ENCODE measurements at places on chromosomes 2 and 18. TPM values are rescaled to one million over a fixed set of nuclear protein-coding genes. Genes with fewer than 3 reads are reported as not detected.
A peak's percentile ranks its signal among the peaks of the same experiment; 100 is the strongest.

GRCh38 chr18:56568986-56569385, 69.4 kb downstream of the TXNL1 start:
- no peak overlapping the region for H3K4me3 ChIP-seq
- no peak for DNase-seq
- no peaks in the 10 kb centered on the region for H3K27me3 ChIP-seq

DNA sequence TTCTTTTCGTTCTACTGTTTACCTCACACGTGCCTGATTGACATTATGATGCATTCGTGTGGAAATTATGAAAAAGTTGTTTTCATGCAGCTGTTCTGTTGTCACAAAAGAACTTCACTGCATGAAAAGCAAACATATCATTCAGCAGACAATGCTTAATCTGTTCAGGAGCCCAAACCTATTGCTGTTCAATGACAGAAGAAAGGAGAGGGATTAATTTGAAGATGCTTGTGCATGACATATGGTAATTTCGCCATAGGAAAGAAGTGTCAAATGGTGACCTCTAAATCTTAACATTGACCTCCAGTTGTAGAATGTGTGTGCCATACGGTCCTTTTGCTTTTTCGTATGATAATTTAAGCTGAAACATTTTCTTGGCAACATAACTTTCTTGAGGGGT, 124.5 kb downstream of the WDR7 start:
- no peaks in the 10 kb centered on the region for H3K36me3 ChIP-seq
- no peak for DNase-seq

DNA sequence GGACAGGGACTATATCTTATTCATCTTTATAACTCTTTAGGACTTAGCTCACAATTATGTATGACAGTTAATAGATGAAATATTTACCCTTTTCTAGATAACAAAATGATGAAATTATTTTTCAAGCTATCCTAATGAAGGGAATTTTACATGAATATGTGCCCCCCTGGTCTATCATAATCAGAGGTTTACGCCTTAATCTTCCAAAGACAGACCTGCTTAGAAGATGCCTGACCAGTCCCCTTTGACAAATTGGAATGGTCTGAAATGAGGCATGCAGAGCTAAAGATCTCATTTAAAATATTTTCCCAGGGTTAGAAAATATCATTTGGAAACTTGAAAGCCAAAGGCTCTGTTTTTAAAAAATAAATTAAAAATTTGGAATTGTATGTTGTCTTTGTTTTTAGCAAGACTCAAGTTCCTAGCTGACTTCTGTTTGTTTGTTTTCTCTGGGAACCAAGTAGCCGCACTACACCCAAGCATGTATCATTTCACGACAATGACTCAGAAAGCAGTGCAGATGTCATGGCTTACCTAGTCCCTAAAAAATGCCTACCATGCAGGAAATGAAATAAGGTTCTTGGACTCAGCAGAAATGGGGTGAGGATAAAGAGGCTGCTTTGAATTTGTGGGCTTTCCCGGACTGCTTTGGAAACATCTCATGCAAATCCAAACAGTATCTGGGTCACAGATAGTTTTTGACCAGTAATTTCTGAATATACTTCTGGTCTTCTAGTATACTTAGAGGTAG, 162.1 kb downstream of the ZEB2 start:
- no peak overlapping the region for H3K27ac ChIP-seq
- no peak overlapping the region for H3K4me3 ChIP-seq
- no peaks in the 10 kb centered on the region for H3K27me3 ChIP-seq
- no peak for DNase-seq

Gene UGGT1
- total RNA-seq = 42.0 TPM

- no peak overlapping the region for H3K4me3 ChIP-seq
- no peak for DNase-seq
- H3K36me3 ChIP-seq = no peaks in the 10 kb centered on the region
- H3K4me1 ChIP-seq = no peaks in the 10 kb centered on the region
These were observed 36.6 kb upstream of the PRLH start for GRCh38 chr2:237529452-237530402.

Gene DYSF
- 3.1 TPM for total RNA-seq

Gene CTAGE1
- total RNA-seq = not detected

Gene TXNDC2
- not detected for total RNA-seq

GRCh38 chr2:64779117-64779690, 125.5 kb upstream of the SERTAD2 start:
- DNase-seq = no peak
- H3K27ac ChIP-seq = no peak overlapping the region
- H3K36me3 ChIP-seq = no peaks in the 10 kb centered on the region
- no peaks in the 10 kb centered on the region for H3K27me3 ChIP-seq
- no peaks in the 10 kb centered on the region for H3K4me1 ChIP-seq
- no peak overlapping the region for H3K4me3 ChIP-seq

Gene CXCR1
- not detected for total RNA-seq

- H3K4me1 ChIP-seq = peaks cover 31% of the 10 kb centered on the region
- DNase-seq = no peak
- no peaks in the 10 kb centered on the region for H3K36me3 ChIP-seq
- H3K27me3 ChIP-seq = peaks cover 20% of the 10 kb centered on the region
- no peak overlapping the region for H3K4me3 ChIP-seq
- no peak overlapping the region for H3K27ac ChIP-seq
These were observed 13.4 kb downstream of the ALPG start for GRCh38 chr2:232420073-232420454.

DNA sequence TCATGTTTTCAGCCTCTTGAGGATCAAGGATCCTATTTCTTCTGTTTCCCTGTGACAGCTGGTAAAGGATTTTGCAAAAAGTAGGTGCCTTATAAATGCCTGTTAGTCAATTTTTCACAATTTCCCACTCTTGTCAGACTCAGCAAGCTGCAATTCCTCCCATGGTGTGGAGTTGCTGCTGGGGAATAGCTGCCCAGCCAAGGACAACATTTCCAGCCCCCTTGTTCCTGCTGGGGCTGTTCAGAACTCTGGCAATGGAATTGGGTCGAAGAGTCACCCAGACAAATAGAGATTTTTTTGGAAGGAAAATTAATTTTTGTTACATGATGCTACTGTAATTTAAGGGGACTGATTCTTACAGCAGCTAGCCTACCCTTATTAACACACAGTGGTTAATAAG, 43.7 kb downstream of the FSHR start:
- H3K27ac ChIP-seq = no peak overlapping the region
- H3K4me1 ChIP-seq = no peaks in the 10 kb centered on the region
- no peaks in the 10 kb centered on the region for H3K27me3 ChIP-seq
- DNase-seq = no peak
- no peak overlapping the region for H3K4me3 ChIP-seq
- no peaks in the 10 kb centered on the region for H3K36me3 ChIP-seq

Gene DNAJC5G
- 1.3 TPM for total RNA-seq

Gene REG1A
- total RNA-seq = 48,012 TPM

DNA sequence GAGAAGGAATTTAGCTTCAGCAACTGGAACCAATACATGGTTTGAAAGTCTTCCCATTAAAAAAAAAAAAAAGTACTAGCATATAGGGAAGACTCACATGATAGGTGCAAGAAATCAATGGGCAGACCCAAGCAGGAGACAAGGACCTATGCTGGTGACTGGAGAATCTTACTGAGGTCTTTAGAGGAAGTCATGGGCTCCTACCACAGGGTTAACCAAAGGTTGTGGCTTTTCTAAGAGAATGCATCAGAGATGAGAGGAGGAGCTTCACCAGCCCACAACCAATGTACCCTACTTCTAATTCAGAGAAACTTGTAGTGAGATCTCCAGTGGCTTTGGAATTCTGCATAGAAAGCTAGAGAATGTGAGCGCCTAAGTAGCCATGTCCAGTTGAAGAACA, 207.4 kb downstream of the NCKAP5 start:
- H3K4me1 ChIP-seq = no peaks in the 10 kb centered on the region
- no peak overlapping the region for H3K4me3 ChIP-seq
- H3K27ac ChIP-seq = no peak overlapping the region
- DNase-seq = no peak
- H3K27me3 ChIP-seq = no peaks in the 10 kb centered on the region

Gene ASIC4
- total RNA-seq = not detected

DNA sequence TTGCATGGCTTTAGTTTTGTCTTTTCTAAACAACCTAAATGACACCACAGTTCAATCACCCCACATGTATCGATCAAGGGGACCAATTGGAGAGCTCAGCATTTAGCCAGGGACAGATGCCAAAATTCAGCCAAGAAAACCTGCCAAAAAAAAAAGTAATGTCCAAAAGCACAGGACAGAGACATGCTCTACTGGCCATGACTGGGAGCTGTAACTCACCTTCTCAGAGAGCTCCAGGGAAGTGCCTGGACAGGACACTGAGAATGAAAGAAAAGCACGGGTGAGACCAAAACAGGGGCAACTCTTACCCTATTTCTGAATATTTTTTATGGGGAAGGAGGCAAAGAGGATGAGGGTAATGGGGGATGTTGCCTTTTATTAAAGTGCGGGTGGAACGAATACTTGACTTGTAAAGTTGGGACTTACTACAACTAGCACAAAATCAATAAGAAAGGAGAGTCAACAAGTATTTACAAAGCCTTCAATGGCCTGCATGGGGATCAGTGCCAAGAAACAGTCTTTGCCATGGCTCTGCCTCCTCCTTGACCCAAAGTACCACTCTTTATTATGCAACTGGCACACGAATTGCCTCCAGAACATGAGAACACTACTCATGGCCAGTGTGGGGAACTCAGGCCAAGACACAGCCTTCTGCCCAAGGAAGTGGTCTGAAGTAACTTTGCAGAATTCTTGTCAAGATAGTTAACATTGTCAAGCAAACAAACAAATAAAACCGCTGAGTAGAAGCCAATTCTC, 72.9 kb upstream of the HK2 start:
- H3K4me3 ChIP-seq = no peak overlapping the region
- H3K27ac ChIP-seq = no peak overlapping the region
- no peaks in the 10 kb centered on the region for H3K36me3 ChIP-seq
- no peak for DNase-seq

GRCh38 chr2:35545301-35545700, 810.3 kb upstream of the CRIM1 start:
- no peak overlapping the region for H3K27ac ChIP-seq
- H3K4me1 ChIP-seq = no peaks in the 10 kb centered on the region
- no peaks in the 10 kb centered on the region for H3K27me3 ChIP-seq
- H3K36me3 ChIP-seq = no peaks in the 10 kb centered on the region

Gene METTL8
- total RNA-seq = 14.8 TPM

Gene SCTR
- total RNA-seq = 183 TPM

- no peaks in the 10 kb centered on the region for H3K36me3 ChIP-seq
- no peak overlapping the region for H3K27ac ChIP-seq
- no peaks in the 10 kb centered on the region for H3K27me3 ChIP-seq
- no peaks in the 10 kb centered on the region for H3K4me1 ChIP-seq
These were observed 1310.8 kb upstream of the CHAC2 start for GRCh38 chr2:52456561-52457377.

Gene PCARE
- not detected for total RNA-seq

DNA sequence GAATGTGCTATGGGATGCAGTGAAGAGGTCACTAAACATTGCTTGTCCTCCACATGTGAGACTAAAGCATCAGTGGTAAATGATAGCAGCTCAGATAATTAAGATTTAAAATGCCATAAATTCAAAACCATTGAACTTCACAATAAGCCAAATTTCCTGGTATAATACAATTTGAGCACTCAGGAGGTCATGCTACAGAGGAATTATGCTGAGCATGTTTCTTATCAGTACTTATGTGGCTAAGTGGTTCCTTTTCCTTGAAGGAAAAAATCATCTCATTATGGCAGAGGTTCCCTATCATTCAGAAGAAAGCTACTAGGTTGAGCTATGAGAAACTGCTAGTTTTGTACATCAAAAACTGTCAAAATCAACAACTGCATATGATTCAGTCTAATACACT, 156.6 kb downstream of the AGPS start:
- no peaks in the 10 kb centered on the region for H3K36me3 ChIP-seq
- H3K27ac ChIP-seq = no peak overlapping the region
- peaks cover 14% of the 10 kb centered on the region for H3K4me1 ChIP-seq
- H3K4me3 ChIP-seq = no peak overlapping the region
- no peak for DNase-seq

GRCh38 chr2:33620-34019, 12.7 kb downstream of the FAM110C start:
- DNase-seq = peak; percentile 60
- H3K4me1 ChIP-seq = peaks cover 33% of the 10 kb centered on the region
- no peak overlapping the region for H3K4me3 ChIP-seq
